ENCODE measurements at places on chromosomes 3 and 15.

GRCh38 chr3:130929804-130930203, 35.9 kb downstream of the ATP2C1 start:
- no peak for DNase-seq

DNA sequence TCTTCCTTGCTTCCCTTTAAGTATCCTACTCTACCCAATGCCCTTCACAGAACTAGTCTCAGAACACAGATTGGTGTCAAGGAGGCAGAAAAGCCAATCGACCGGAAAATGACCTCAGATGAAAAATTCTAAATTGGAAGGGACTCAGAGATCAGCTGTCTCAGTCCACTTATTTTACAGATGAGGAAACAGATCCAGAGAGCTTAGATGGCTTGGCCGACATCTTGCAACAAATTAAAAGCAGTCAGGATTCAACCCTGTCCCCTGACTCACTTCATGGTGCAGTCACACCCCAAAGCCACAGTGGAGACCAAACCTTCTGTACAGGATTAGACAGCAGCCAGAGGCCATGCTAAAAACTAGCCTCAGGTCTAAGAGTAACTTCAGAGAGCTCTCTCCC, 169.3 kb upstream of the BHLHE40 start:
- no peak for DNase-seq

- no peak for DNase-seq
Observed at GRCh38 chr3:66803206-66803605, 194.9 kb upstream of the KBTBD8 start.

- DNase-seq: no peak
Observed at GRCh38 chr3:188939814-188940572, 231.8 kb upstream of the TPRG1 start.

GRCh38 chr3:47661121-47661752, 82.6 kb upstream of the CSPG5 start:
- DNase-seq: no peak

DNA sequence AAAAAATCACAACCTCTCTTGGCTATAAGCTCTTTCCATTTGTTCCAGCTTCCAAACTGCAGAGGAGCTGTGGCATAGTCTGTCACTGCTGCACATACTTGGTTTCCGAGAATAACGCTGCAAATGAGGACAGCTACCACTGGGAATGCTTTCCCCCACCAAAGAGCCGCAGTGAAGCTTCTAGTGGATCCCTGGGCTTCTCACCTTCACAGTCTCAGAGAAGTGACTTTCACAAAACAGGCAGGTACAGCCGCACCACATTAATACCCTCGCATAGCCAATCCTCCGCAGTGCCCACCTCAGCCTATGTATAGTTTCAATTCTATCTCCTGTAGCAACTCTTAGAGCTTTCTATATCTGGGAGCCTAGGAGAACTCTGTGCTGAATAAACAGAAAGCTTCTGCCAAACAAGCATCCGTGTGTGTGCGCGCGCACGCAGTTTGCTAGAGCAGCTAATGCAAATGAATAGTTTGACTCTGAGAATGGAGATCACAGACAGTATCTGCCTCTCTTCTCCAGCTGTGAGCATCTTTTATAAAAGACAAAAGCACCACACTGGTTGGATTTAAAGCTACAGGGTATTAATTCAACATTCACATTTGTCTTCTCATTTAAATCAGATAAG, 81.9 kb upstream of the PLXND1 start:
- DNase-seq: no peak

DNA sequence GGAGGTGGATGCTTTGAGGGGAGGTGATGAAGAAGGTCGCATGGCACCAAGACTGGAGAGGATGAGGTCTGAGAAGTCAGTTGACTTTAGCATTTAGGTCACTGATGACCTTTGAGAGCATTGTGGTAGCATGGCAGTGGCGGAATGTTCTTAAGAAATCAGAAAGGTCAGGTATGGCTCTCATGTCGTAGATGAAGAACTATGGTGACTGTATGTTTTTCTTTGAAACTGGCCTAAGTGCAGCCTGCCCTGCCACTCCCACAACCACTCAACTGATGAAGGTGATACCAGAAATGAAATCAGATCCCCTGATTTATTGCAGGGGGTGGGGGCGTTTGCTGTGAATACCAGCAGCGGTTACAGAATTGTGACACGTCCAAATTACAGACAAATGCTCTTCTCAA, 102.6 kb downstream of the ITPR1 start:
- DNase-seq: no peak

GRCh38 chr3:173823911-173824460, 426.4 kb downstream of the NLGN1 start:
- DNase-seq: no peak

GRCh38 chr3:16467393-16467792, 46.1 kb downstream of the RFTN1 start:
- DNase-seq: no peak

DNA sequence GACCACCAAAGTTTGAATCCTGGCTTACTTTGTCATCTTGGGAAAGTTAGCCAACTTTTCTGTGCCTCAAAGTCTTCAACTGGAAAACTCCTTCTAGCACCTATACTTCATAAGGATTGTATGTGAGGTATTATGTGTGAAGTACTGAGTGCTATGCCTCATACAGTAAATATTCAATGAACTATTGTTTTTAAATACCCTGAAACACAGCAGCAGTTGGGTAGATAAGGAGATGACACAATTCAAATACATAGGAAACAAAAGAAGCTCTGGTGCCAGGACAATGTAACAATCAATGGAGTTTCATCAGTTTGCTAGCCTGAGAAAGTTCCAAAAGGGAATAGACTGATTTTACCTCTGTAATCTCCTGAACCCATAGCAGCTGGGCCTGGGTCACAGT, 43.3 kb downstream of the TUBGCP4 start:
- no peak for DNase-seq

GRCh38 chr3:167754049-167754448, 18.5 kb downstream of the SERPINI1 start:
- DNase-seq: no peak

DNA sequence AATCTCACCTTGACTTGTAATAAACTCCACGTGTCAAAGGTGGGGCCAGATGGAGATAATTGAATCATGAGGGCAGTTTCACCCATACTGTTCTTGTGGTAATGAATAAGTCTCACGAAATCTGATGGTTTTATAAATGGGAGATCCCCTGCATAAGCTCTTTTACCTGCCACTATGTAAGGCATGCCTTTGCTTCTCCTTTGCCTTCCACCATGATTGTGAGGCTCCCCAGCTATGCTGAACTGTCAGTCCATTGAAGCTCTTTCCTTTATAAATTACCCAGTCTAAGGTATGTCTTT, 45.5 kb downstream of the SUCNR1 start:
- no peak for DNase-seq

DNA sequence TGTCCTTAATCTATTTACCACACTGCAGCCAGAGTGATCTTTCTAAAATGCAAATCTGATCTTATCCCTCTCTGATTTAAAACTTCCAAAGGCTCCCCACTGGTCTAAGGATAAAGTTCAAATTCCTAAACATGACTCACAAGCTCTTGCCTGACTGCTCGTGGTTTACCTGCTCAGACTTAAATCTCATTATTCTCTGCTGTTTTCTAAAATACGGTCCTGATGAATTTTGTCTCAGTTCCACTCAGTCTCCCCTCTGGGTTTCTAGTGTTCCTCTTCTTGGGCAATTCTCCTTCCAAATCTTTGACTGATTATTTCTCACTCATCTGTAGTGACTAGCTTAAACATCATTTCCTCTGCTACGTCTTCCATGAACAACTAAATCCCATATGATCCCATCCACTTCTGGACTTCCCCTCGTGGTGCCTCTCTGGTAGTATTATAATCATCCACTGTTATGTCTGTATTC, 108.3 kb downstream of the P3H2 start:
- no peak for DNase-seq

GRCh38 chr3:46449755-46450552, 14.8 kb downstream of the LTF start:
- no peak for DNase-seq

DNA sequence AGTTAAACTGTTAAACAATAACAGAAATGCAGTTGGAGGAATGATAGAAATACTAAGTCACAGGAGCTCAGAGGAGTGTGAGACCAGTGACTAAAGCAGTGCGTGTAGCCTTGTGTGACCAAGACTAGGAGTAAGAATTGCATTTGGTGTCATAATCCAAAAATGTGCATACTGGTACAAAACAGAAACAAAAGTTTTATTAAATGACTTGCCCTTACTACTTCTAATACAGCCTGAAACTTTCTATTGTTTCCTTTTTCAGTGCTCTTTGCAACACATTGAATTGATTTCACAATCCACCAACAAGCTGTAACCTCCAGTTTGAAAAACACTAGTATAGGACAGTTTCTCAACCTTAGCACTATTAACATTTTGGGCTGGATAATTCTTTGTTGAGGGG, 17.1 kb downstream of the SNX1 start:
- DNase-seq: no peak

Data from stimulated activated CD8-positive, alpha-beta memory T cell treated with anti-CD3 and anti-CD28 coated beads, Interleukin-7, amount 100 ng/mL, for 1 hour (primary cell).